ENCODE measurements at places on chromosomes 3 and 15.

DNA sequence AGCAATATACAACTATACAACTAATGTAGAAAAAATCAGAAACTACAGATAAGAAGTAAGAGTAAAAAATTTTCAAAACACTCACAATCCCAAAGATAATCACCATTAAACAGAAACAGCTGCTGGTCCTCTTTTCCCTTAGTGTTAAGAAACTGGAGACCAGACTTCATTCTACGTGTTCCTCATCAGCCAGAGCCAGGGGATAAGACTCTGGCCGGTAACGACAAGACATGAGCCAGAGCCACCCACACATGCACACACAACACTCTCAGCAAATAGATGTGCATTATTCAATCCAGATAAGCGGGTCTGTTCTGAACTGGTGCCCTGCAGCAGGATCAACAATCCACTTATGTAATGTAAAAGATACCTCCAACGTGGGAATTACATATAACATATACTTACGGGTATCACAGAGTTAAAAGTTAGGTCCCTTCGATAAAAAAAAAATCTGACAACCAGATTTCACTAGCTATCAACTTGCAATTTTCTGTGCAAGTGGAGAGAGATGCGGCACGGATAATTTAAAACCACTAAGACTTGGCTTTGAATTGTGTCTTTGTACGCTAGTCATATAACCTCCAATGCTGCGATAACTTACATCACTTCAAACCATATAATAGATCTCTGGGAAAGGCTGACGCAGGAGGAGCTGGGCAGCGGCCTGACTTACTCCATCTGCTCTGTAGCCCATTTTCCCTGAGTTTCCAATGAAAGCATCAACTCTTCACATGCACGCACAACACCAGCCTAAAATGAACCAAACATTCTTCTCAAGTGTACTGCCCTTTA is 17.8 kb downstream of the PRICKLE2 start:
- no peak for DNase-seq

GRCh38 chr15:82999905-83000671 is 11.4 kb downstream of the C15orf40 start:
- DNase-seq: no peak

DNA sequence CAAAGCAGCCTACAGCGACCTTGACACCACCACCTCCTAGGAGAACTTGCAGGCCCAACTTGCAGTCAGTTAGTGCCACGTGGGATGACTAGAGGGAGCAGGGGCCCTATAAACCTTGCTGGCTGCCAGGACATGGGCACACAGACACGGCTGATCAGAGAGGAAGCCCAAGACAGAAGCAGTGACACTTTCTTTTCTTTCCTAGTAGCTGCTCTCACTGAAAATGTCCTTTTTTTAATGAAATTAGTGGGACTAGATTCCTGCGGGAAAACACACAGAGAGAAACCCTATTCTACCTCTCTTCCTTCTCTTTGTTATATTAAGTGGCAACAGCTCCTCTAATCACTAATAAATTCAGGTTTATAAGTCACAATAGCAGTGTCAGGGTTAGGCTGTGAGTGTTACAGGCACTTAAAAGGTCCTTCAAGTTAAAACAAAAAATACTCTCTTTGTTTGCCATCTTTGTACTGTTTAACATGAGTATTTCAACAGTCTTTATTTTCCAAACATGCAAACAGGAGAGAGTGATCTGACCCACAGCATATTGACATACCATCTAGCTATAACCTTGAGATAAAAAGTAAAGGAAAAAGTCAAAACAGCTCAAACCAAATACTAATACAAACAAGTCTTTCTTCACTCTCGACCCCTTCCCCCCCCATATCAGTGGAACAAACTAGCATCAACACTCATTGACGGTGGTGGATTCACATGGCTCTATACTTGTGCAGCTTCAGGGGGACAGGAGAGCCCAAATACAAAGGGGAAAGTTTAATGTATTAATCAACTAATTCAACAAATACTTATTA is 2.1 kb upstream of the TMEM212 start:
- no peak for DNase-seq

DNA sequence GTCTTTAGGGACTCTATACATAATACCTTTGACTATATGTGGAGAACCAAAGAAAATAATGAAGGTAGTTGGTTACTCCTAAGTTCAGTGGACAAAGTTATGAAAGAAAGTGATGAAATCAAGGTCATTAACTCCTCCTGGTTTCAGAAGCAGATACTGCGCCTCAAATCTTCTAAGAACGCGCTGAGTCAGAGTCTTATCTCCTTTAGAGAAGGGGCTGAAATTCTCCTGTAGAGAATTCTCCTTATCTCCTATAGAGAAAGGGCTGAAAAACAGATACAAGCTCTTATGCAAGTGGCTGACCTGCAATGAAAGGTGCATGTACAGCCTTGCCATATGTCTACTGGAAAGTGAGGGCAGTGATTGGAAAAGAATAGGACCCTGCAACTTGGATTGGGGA is 824.2 kb downstream of the NSUN3 start:
- no peak for DNase-seq

GRCh38 chr3:174884776-174885568 is 25.8 kb downstream of the NAALADL2 start:
- DNase-seq: no peak

DNA sequence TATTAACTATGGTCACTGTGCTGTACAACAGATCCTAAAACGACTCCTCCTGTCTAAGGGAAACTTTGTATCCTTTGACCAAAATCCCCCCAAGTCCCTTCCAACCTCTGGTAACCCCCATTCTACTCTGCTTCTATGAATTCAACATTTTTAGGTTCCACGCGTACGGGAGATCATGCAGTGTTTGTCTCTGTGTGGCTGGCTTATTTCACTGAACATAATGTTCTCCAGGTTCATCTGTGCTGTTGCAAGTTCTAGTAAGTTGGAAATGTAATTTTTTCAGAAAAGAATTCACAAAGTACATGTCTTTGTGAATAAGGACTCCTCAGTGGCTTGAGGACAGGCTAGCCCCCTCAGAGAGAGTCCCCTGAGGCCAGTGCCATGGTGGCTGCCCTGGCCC is 66.1 kb downstream of the ATP10A start:
- no peak for DNase-seq

DNA sequence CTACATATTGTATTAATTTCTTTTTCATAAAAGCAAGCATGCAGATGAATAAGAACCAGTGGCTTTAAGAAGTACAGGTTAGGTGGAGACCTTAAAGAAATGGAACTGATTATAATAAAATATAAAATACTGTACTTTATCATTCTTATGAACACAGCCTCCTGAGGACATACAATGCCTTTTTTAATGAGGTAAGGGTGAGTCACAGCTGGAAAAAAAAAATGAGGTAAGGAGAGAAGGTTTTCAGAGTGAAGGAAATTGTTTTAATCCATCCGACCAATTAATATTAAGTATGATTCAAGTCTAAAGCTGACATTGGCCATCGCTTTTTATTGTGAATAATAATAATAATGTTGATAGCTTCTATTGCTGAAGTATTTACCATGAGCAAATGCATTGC is 170.3 kb upstream of the SOX2 start:
- DNase-seq: no peak

DNA sequence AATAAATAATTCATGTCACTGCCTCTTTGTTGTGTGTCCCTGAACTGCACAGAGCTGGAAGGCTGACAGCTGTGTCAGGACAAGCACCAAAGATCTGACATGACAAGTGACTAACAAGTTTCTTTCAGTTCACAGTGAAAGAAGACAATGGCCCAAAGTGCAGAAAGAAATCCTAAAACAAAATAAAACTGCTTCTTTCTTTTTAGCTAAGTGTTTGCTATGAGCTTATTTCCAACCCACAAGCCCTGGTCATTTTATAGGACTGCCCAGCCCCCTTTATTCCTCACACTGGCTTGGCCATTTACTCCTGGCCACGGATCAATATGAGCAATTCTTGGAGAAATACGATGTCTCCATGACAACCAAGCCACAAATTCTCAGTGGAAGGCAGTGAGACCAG is 238.5 kb downstream of the WDR72 start:
- no peak for DNase-seq

GRCh38 chr15:68407141-68407885 is 24.6 kb downstream of the ITGA11 start:
- no peak for DNase-seq

DNA sequence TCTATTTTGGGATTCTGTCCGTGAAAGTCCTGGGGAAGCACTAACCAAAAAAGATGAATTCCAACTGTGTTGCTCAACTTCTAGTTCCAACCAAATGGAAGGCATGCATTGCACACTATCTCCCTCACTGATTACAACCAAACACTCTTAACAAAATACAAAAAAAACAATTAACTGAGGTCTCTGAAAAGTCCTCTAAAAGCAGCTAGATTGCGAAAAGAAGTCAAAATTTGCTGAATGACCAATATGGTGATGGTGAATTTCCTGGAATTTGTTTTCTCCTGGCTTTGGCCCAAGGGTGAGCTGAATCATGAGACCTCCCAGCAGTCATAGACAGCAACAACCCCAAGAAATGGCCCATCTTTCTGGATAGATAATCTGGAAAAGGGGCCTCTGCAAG is 28.3 kb downstream of the CYP19A1 start:
- DNase-seq: no peak

GRCh38 chr15:64912379-64913325 is 950 bp downstream of the ANKDD1A start:
- DNase-seq: no peak

- DNase-seq: no peak
Measured at GRCh38 chr15:45320581-45321205, 57.7 kb downstream of the GATM start.

GRCh38 chr3:42983927-42984326 is 4.8 kb downstream of the GASK1A start:
- no peak for DNase-seq

GRCh38 chr3:1251282-1252060 is 158.6 kb downstream of the CNTN6 start:
- no peak for DNase-seq

GRCh38 chr15:57769266-57769665 is 62.8 kb downstream of the POLR2M start:
- no peak for DNase-seq

GRCh38 chr3:28916713-28917499 is 364.0 kb upstream of the RBMS3 start:
- DNase-seq: no peak

DNA sequence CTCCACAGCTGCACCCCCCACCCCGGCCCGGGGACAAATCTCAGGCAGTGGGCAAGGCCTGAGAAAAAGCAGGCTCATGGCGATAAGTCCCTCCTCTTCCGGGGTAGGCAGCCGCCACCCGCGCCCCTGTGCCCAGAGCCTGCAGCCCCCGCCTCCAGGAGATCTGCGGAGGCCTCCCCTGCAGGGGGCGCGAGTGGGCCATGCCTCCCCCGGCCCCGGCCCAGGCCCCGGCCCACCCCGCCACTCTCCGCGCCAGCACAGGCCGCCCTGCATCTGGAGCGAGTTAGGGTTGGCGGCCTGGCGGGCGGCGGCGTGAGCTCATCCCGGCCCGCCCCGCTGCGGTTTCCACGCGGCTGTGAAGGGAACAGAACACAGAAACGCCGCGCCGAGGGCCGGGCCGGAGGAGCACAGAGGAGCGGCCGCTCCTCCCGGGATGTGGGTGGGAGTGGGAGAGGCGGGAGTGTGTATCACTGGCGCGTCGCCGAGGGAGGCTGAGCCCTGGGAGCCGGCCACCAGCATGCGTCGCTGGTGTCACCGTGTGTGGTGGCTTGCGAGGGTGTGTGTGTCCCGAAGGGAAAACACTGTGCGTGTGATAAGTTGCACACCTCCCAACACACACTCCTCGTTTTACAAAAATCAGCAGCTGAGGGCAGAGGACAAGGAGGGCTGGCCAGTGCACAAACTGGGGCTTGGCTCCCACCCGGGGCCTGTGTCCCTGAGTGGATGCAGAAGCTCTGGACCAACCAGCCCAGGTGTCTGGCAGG is 17.2 kb downstream of the MYL3 start:
- peak; percentile 74 for DNase-seq

DNA sequence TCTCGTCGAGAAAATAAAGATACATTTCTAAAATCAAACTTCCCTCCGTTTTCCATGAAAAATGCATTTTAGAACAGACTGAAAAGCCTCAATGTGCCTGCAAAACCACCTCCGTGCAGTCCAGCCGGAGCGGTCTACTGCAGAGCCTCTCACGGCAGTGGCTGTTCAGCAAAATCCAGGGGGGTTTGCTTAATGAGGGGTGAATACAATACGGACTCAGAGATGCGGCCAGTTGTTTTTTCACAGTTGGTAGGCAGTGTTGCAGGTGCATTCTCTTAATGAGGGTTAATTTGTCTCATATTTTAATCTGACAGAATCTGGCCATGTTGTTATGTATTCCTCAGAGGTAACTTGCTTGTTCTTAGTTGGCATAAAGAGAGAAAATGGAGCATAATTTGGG is 223.0 kb downstream of the EBLN2 start:
- no peak for DNase-seq
